ENCODE measurements at places on chromosomes 1 and 21.

GRCh38 chr1:216222288-216222687 is 201.0 kb downstream of the USH2A start:
- DNase-seq = no peak

- no peak for DNase-seq
These were observed 10.8 kb upstream of the IER5 start for GRCh38 chr1:181077576-181078242.

DNA sequence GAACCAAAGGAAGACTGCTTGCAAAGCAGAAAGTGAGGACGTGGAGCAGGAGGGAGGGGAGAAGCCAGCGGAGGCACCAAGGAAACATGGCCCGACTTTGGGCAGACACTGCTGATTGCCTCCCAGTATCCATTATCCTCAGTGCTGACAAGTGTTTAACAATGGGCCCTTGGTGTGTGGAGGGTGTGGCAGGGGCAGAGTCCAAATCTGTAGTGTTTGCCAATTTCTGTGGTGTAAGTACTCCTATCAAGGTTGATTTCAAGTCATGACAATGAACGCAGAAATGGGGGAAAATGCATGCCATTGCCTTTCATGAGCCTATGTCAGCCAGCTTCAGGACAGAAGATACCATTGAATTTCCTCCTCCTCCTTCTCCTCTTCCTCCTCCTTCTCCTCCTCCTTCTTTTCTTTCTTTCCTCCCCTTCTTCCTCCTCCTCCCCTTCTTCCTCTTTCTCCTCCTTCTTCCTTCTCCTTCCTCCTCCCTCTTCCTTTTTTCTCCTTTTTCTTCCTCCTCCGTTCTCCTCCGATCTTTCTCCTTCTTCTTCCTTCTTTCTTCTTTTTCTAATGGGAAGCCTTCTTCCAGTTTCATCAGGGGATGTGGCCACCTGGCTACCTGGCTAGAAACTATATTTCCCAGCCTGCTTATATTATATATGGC is 10.3 kb upstream of the PHC2 start:
- DNase-seq = no peak

- DNase-seq = peak; percentile 76
These were observed 73.9 kb upstream of the VTCN1 start for GRCh38 chr1:117284399-117285215.

DNA sequence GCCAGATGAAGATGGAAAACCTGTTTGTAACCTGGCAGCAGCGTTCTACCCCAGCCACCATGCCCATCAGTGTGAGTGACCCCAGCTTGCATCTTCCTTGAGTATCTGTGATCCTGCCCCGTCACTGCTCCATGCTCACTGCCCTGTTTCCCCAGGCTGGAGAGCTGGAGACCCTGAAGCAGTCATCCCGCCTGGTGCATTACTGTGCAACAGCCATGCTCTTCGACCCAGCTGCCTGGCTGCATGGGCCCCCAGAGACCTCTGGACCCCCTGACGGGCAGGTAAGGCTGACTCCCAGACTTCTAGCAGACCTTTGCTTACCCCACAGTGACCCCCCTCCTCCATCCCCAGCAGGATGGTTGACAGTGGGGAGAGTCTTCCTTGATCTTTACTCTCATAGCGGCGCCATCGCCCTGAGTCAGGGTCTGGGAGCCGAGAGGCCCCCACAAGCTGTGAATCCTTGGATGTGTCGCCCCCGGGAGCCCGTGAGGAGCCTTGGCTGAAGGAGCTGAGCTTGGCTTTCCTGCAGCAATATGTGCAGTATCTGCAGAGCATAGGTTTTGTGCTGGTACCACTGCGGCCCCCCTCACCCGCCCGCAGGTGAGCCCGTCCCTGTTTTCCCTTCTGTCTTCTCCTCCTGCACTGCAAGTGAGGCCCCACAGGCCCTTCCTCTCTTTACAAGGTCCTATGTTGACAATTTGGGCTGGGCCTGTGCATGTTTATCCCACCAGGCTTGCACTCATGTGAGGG is 10.4 kb downstream of the HYI start:
- DNase-seq = no peak

DNA sequence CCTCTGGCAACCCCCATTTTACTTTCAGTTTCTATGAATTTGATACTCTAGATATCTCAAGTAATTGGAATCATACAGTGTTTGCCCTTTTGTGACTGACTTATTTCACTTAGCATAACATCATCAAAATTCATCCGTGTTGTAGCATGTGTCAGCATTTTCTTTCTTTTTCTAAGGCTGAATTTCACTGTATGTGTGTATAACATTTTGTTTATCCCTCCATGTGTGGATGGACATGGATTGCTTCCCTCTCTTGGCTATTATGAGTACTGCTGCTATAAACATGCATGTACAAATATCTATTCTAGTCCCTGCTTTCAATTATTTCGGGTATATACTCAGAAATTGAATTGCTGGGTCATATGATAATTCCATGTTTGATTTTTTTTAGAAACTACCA is 97.3 kb downstream of the MAP3K21 start:
- DNase-seq = peak; percentile 38

- no peak for DNase-seq
These were observed 21.3 kb downstream of the RUNX1 start for GRCh38 chr21:35027563-35028450.

DNA sequence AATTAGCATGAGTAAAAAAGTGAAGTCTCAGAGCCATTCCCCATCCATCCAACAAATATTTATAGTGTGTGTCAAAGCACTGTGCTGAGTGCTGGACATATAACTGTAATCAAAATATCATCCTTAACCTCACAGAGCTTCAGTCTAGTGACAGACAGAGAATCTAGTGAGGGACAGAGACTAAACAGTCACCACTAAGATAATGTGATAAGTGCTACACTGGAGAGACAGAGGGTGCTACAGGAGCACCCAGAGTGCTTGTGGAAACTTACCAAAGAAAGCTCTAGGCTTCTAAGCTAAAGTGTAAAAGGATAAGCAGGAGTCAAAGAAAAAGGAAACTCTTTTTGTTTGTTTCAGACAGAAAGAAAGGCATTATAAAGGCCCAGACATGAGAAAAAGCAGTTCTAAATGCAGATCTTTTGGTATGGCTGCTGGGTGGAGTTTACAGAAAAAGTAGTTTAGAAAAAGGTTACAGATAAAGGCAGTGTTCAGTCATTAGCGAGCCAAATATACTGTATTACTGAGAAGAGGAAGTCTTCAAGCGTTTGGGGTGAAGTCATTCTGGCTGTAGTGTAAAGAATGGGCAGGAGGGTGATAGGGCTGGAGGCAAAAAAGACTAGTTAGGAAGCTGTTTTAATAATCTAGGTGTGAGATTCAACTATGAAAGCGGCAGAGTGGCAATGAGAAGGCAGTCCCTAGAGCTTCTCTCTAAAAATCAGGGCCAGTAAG is 83.8 kb downstream of the SCMH1 start:
- DNase-seq = no peak

GRCh38 chr1:183198463-183198862 is 12.4 kb downstream of the LAMC2 start:
- DNase-seq = peak; percentile 6

- no peak for DNase-seq
These were observed 54.5 kb downstream of the COL6A1 start for GRCh38 chr21:46035809-46036695.

DNA sequence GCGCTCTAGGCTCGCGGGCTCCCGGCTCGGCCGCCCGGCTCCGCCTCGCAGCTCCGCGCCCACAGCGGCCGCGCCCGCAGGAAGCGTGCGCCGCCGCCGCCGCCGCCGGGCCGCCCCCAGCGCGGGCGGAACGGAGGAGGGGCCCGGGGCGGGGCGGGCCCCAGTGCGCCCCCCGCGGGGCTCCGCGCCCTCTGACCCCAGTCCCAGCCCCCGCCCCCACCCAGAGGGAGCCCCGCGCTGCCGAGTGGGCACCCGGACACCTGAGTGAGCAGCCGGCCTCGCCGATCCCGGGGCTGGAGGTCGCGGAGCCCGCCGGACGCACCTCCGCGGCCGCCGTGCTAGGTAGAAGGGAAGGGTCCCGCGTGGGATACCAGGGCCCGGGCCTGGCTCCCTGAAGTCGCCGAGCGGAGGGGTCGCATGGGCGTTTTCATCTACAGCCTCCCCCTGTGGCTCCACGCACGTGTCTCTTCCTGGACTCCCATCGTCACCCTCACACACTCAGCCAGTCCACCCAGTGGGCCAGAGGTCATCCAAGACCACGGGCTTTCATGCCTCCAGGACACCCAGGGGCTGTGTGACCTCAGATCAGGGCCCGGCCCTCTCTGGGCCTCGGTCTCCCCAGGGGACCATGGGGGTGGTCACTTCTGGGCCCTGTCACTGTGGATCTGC is at the start of gene SDC3:
Gene SDC3 (minus strand): TSS at position 63 of the 669 bp plus-strand sequence. CDS start 172 bp downstream, outside the sequence.
- peak; percentile 37 for DNase-seq

DNA sequence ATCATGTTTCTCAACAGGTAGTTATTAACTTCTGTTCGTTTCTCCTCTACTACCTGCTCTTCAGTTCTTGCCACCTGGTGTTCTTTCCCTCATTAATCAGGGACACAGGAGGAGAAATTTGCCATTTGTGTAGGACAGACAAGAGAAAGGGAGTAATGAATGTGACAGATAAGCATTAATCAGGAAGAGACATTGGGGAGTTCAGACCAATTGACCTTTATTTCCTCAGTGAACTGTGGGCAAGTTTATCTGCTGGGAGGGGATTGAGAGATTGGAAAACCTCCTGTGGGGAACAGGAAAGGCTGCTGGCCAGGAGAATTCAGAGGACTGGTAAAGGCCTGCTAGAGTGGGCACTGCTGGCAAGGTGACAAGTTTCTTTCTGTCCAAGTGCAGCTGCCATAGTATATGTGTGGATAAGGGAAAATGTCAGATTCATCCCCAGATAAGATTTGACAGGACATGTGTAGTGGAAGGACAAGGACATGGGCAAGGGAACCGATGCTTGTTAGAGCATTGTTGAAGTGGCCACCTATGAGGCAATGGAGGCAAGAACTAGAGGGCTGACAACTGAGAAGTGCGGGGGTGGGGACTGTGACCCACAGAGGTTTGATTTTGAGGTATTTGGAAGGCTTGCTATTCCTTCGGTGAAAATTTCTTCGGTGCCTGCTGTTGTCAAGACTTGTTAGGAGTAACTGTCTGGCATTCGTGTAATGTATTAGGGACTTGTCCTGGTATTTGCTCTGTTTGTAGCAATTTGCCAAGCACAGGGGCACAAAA is 12.6 kb downstream of the SZT2 start:
- DNase-seq = no peak

DNA sequence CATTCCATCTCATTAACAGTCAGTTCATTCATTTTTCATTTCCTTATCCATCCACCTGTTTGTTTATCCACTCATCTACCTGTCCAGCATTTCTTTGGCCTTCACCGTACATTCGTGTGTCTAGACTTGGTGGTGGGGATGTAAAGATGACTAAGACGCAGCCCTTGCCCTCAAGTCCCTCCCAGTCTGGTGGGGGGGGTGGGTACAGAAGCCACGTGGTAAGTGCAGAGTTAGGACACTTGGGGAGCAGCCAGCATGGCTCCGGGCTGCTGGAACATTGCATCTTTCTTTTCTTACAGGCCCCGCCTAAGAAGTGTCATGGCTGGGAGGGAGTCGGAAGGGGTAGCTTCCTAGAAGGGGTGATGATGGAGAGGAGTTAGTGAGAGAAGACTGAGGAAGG is 17.2 kb downstream of the KIF26B start:
- DNase-seq = no peak

DNA sequence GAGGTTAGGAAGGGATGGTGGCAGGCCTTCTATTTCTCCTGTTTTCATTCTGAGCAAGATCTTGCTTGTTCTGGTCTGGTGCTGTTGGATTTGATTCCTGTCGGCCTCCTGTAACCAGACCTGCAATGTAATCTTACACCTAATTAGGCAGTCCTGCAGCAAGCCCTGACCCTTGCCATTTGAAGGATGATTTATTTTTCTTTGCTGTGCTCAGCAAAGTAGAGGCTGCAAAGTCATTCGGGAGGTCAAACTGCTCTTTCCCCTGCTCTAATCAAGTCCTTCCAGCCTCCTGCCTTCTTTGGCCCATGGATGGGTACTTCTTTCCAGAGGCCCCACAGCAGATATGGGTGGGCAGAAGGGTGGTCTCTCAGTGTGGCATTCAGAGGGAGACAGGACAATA is 417.7 kb upstream of the USP24 start:
- DNase-seq = no peak

- DNase-seq = no peak
These were observed 149.9 kb upstream of the C1orf105 start for GRCh38 chr1:172270605-172271004.

DNA sequence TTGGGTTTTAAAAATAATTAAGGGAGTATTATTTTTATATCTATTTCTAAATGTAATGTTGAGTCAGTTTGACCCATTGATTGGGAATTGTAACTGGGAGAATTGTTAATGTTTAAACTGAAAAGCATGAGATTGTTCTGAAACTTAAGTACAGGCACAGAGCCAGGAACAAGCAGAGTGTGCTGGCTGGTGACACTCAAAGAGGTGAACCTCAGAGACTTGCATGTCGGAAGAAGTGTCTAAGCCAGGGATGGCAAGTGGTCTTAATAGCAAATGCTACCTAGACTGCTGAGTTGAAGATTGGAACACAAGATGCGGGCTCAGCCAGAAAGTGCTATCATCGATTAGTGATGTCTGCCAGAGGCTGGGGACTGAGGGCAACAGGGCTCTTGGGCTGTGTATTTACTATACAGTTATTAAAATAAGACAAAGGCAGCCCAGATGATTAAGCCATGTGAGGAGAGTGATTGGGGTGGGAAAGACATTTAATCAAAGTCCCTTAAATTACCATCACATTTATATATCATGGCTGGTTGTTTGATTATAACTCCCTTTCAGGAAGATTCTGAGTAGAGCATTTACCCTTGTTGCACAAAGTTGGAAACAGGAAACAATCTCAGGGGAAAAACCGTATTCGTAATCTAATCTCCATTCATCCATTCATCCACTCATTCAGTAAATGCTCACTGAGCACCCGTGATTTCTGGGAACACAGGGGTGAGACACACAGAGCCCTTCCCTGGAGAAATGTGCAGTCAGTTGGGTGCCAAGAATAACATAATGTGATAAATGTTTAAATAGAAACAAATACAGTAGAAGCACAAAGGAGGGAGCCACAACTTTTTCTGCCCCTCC is 42.8 kb downstream of the C8A start:
- no peak for DNase-seq

GRCh38 chr1:23691499-23692307 is at the start of gene RPL11:
Gene RPL11 (plus strand): TSS chr1:23691806. CDS start chr1:23691824, 18 bp downstream.
- peak; percentile 98 for DNase-seq

GRCh38 chr1:7527733-7528045 is 243.4 kb upstream of the VAMP3 start:
- no peak for DNase-seq

DNA sequence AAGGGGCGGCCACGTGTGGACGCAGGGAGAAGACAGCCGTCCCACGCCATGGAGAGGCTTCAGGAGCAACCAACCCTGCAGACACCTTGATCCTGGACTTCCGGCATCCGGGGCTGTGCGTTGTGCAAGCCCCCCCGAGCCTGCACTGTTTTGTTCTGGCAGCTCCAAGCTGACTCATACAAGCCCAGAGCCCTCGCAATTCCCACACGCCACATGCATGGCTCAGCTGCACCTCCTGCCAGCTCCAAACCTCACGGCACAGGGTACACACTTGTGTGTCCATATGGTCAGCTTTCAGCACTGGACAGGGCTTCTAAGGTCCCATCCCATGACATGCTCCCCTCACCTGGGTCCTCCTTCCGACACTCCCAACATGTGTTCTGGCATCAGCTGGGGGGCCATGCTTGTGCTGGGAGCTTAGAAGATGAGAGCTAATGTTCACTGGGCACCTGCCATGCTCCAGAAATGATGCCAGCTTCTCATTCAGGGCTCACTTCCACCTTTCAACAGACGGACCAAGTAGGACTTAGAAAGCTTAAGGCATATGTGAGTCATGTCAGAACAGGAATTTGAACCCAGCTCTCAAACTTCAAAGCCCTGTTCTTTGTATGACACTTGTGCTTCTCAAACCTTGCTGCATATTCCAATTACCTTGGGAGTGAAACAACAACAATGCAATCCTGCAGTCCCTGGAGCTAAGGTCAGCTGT is 137.3 kb downstream of the PGBD5 start:
- DNase-seq = no peak

All from RKO (cell line).